Stimulated activated naive CD8-positive, alpha-beta T cell treated with anti-CD3 and anti-CD28 coated beads, Interleukin-15, Interleukin-2, amounts not matched to agents 100 U/mL and 50 U/mL, for 24 hours (primary cell): ENCODE measurements at places on chromosomes 7 and 10.

- DNase-seq: no peak
Measured at GRCh38 chr10:109668154-109668665, 255.1 kb downstream of the XPNPEP1 start.

DNA sequence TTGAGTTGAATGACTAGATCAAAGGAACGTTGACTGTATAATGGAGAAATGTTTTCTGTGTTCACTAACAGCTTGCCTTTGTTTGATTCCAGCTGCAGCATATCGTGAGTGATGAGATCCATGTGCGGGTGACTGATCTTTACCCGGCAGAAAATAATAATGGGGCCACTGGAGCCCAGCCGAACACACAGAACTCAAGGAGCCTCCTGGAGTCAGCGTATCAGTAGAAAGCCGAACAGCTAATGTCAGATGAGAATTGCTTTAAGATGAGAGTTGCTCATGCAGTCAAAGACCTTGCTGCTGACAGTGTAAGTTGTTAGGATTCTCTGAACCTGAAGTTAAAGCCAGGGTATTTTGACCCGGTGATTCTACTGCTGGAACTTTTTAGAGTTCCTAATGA is 34.3 kb upstream of the MTPAP start:
- no peak for DNase-seq

DNA sequence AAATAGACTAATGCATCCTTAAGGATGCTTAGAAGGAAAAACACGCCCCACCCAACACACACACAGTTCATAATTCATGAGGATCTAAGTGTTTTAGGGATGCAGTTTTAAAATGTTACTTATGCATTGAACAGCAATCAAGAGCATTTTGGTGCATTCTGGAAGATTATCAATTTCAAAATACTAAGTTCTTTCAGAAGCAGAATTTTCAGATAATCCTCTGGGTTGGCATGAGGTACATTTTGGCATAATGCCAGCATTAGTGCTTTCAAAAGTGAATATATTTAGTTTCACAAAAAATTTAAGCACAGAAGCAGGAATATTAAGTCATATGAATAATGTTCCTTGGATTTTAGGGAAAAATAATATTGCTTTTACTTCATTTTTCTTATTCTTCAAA is 937.1 kb downstream of the REEP3 start:
- no peak for DNase-seq

DNA sequence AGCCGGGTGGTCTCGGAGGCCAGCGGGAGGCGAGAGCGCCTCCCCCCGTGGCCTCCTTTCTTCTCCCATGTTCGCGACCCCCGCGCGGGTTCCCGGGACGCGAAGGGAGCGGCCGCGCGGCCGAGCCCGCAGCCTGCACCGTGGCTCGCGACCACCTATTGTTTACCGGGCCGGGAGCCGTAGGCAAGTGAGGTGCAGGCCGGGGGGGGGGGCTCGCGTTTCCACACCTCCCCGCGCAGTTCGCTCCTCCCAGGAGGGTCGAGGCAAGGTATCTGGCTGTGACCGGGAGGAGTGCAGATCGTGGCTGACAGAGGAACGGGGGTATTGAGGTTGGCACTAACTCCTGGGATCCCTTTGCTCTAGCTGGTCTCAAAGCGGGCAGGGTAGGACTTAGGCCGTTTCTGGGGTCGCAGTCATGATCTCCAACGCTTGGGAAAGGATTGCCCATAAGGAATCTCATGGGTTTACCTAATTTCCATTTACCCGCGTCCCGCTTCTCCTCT is 734 bp downstream of the PTPN12 start:
- DNase-seq: peak; percentile 41

DNA sequence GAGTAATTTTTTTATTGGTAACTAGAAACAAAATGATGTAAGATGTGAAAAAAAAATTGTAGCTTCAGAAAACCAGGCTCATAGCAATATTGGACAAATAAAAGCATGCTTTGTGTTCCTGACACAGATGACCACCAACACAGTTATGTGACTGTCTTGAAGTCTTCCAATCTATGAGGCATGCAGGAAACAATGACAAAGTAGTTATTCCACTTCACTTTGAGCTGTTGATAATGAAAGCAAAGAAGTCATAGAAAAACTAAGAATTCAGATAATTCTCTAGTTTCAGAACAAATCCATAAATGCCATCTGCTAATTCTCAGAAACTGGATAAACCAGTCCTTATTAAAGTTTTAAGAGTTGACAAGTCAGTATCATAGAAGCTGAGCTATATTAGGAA is 378.4 kb upstream of the SEMA3D start:
- no peak for DNase-seq

DNA sequence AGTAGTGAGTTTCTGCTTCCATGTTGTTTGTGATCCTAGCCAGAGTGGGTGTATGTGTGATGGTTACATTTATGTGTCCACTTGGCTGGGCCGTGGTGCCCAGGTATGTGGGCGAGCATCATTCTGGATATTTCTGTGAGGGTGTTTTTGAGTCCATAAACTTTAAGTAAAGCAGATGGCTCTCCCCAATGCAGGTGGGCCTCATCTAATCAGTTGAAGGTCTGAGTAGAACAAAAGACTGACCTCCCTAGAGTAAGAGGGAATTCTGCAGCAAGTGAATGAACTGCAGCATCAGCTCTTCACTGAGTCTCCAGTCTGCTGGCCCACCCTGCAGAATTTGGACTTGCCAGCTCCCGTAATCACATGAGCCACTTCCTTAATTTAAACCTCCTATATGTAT is 571.9 kb downstream of the ACTR3B start:
- no peak for DNase-seq

DNA sequence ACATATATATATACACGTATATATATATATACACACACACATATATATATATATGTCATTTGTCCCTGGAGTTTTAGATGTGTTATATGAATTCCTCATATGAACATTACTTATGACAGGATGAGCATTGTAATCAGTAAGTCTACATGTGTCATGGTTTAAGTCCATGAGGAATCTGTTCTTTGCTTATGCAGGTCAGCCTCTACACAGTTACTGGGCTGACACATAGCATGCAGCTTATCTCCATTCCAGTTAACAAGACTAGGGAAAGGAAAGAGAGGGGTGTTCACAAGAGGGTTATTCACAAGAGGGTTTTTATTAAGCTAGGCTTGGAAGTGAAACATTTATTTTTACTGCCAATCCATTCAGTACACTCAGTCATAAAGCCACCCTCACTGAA is 226.7 kb downstream of the SNX13 start:
- no peak for DNase-seq

DNA sequence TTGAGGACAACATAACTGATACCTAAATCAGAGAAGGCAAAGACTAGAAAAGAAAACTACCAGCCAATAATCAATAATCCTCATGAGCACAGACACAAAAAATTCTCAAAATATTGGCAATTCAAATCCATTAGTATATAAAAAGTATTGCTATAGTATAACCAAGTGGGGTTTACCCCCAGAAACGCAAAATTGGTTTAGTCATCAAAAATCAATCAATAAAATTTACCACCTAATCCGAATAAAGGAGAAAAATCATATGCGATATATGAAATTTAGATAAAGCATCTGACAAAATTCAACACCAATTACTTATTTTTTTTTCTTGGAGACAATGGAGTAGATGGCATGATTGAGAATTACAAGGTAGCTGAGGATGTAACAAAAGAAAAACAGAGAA is 11.2 kb upstream of the ING3 start:
- DNase-seq: no peak

DNA sequence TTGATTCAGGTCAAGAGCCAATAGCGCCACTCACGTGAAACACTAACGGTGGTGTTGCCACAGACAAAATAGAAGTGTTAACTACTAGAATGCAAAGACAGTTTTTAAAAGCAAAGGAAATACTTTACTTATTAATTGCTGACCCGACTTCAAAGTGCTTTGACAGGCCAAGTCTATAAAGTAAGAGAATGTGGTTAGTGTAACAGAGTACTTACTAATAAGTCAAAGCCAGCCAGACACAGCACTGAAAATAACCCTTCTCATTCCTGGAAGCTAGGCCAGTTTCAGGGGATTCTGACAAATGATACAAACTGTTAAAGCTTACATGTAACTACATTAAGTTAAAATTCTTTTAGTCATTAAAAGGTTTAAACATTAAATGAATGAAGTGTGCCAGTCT is 50.3 kb downstream of the ENO4 start:
- DNase-seq: no peak

GRCh38 chr7:152572101-152572500 is 103.8 kb downstream of the XRCC2 start:
- DNase-seq: no peak

DNA sequence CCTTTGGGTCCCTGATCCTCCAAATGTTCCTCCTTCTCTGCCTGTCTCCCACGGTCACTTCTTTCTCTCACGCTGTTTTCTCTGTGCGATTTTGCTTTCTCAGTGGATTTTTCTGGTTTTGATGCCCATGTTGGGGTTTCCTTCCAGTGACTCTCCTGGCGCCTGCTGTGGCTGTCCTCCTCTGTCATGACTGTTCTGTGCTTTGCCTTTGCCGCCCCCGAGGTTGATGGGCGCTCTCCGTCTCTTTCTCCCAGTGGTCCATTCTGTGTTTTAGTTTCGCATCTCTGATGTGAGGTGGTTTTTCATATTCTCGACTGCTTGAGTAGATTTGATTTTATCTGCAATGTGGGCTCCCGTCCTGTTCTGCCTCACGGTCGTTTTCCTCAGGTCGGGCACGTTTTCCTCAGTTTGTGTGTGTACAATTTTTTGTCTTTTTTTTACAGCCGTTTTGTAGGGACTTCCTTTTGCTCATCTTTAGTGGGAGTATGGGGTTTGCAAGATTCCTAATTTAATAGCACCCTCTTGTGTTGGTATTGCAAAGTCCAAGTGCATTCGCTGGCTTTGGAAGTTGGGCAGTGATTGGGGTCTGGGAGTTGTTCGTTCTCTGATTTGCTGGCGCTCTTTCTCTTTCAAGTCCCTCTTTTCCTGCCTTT is 100.0 kb downstream of the INPP5A start:
- DNase-seq: no peak

GRCh38 chr7:108515013-108515412 is 10.9 kb downstream of the PNPLA8 start:
- DNase-seq: no peak

GRCh38 chr7:159045839-159046238 is 98.8 kb downstream of the VIPR2 start:
- DNase-seq: no peak
